Osteocyte (in vitro differentiated cells): ENCODE measurements at places on chromosomes 1 and 21.
A peak's percentile ranks its signal among the peaks of the same experiment; 100 is the strongest.

- no peak for DNase-seq
These were observed 115.3 kb upstream of the RUNX1 start for GRCh38 chr21:35164380-35164779.

- no peak for DNase-seq
These were observed 59.9 kb downstream of the ARHGEF16 start for GRCh38 chr1:3514404-3514803.

DNA sequence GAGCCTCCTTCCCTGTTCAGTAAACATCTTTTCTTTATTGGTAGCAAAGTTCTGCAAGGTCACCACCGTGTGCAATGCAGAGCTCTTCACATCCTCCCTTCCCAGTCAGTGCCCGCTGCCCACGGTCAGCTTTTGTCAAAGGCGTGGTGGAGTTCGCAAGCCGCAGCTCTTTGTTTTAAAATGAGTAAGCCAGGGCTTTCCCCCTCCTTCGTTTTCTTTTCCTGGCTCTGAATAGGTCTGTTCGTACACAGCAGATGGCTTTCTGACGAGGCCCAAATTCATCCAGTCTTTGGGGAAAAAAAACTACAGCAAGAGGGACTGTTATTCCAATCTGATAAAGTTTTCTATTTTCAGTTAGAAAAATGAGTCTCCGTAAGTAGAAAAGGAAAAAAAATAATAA, 153.2 kb downstream of the LRIG2 start:
- no peak for DNase-seq

DNA sequence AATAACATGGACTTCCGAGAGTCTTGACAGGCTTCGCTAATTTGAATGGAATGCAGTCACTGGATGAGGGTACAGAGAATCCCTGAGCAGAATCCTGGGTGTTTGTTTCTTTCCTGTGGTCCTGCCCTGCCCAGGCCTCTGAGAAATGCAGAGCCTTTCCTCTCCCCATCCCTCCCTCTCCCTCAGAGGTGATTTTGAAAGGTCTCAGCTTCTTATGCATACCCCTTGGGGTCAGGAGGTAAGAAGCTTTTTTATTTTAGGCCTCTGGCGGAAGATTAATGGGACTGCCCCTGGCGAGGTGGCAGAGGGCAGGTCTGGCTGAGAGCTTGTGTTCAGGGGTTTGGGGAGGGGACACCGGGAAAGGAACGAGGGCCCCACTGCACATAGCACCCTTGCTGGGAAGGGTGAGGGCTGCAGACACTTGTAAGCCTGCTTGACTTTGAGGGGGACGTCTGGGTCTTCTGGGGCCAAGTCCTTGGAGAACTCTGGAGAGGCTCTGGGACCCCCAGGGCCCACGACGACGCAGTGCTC, 116.5 kb upstream of the SLC45A1 start:
- DNase-seq: no peak

DNA sequence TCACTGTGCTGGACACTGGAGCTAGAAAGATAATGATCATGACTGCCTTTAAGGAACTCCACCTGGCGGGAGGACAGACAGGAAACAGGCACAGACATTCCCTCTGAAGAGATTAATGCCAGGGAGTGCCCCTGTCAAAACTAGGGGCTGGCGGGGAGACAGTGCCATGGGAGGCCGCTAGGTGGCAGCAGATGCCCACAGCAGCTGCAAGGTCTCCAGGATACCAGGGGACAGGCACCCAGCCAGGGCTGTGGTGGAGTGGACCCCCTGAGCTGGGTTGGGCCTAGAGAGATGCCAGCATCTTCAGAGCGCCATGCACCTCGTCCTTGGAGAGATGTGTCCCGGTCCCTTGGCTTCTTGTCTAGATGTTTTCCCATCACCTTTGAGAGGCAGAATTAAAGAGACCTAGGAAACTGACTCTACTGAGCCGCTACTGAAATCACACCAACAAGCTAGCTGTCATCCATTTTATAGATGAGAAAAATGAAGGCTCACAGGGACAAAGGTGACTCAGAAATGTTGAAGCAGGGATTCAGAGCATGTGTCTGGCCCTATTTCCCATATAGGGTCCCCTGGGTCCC, 3.6 kb downstream of the REN start:
- peak; percentile 94 for DNase-seq

- no peak for DNase-seq
These were observed 114.5 kb upstream of the KCNK2 start for GRCh38 chr1:214967865-214968575.

DNA sequence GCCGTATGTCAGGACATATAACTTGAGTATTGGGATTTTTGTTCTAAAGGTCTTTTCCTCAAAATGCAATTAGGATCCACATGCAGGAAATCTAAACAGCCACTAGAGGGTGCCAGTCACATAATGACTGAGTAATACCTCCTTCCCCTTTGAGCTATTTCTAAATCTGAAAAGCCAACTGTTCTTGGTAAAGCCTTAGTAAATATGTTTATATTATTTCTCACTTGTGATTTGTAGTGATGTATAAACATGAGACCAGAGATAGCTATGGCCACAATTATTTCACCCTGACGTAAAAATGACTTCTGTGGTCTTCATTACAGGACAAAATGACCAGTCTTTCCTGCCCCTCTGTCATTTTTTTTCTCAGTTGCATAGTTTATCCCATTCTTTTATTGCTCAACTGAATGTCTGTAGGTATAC, 41.0 kb upstream of the DR1 start:
- no peak for DNase-seq

- DNase-seq: no peak
These were observed 11.8 kb upstream of the RNPC3 start for GRCh38 chr1:103513711-103514110.

DNA sequence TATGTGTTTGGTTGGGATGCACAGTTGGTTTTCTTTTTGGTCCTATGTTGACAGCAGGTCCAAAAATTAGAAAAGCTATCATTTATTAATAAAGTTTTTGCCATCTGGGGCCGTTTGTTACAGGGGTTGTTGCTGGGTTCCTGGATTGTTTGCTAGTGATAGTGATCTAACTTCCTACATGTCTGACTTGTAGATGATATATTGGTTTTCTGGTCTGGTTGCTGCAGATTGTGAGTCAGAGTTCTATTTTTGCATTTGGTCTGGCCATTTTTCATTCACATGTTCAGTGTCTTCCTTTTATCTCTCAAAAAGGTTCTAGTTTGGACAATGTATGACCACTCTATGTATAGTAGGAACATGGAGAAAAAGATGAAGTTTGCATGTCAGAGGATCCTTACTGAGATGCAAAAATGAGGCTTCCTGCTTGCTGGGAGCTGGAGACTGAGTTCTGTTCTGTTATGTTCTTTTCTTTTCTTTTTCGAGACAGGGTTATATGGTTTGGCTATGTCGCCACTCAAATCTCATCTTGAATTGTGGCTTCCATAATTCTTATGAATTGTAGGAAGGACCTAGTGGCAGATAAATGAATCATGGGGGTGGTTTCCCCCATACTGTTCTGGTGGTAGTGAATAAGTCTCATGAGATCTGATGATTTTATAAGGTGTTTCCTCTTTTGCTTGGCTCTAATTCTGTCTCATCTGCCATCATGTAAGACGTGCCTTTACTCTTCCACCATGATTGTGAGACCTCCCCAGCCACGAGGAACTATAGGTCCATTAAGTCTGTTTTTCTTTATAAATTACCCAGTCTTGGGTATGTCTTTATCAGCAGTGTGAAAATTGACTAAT, 4.2 kb upstream of the NVL start:
- DNase-seq: no peak

DNA sequence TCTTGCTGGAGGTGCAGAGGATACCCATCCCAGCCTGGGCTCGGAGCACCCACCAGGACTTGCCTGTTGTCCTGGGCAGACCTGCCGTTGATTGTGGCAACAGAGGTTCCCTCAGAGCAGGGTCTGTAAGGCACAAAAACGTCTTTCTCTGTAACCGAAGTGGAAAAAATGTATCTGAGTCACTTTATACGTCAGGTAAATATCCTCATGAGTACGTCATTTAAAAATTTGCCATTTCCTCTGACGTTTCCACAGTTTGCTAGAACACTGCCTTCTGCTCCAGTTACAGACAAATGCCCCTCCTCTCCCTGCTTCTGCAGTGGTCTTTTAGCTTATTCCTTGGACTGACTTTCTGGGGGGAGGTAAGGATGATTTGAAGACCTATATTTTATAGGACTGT, 326.8 kb downstream of the HHAT start:
- no peak for DNase-seq

- no peak for DNase-seq
These were observed 12.2 kb upstream of the TCEA3 start for GRCh38 chr1:23436520-23437354.
